ENCODE measurements at places on chromosomes 12 and 14.

DNA sequence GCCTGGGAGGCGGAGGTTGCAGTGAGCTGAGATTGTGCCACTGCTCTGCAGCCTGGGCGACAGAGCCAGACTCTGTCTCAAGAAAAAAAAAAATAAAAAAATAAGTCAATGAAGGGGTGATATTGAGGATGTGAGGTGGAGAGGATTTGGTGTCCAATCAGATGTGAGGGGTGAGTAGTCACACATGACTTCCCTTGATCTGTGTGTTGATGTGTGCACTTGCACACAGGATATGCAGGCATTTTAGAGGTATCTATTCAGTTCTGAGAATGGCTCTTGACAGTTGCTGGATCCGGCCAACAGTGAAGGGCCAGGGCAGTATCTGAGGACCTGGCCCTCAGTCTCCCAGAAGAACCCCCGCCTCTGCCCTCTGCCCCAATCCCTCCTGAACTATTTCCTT is 7.8 kb upstream of the SP7 start:
- no peak for DNase-seq
- H3K27ac ChIP-seq: no peak overlapping the region
- H3K4me1 ChIP-seq: peaks cover 12% of the 10 kb centered on the region
- H3K36me3 ChIP-seq: no peaks in the 10 kb centered on the region

DNA sequence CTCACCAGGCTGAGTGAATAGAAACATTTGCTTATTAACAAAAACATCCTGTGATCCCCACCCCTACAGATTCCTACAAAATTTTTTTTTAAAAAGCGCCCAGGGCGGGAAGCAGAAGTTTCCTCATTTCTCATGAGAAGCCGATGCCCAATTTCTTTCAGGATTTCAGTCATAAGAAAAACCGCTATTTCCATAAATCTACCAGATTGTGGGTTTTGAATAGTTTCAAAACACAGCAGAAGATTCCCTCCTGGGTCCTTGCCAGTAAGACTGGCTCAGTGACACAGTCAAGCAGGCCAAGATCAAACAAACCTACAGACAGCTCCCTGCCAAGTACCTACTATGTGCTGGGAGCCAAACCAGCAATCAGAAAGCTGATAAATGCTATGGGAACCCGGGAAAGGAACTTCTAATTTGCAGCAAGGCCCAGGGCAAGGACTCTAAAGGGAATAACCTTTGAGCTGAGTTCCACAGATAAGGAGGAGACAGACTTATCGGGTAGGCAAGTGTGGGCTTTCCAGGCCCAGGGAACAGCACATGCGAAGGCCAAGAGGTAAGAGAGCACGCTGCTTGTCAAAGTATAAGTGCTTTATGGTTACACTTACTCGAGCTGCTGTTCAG is 68.7 kb downstream of the CCDC88C start:
- peaks cover 54% of the 10 kb centered on the region for H3K4me1 ChIP-seq
- H3K36me3 ChIP-seq: no peaks in the 10 kb centered on the region
- H3K27me3 ChIP-seq: no peaks in the 10 kb centered on the region
- peak overlapping the region; percentile 68 for H3K27ac ChIP-seq

- no peak overlapping the region for H3K4me3 ChIP-seq
- H3K4me1 ChIP-seq: peaks cover 10% of the 10 kb centered on the region
- no peaks in the 10 kb centered on the region for H3K36me3 ChIP-seq
Observed at GRCh38 chr14:99186956-99187690, 84.9 kb downstream of the BCL11B start.

GRCh38 chr12:21453312-21453852 is 15.9 kb downstream of the PYROXD1 start:
- DNase-seq: no peak
- H3K4me1 ChIP-seq: no peaks in the 10 kb centered on the region
- H3K27me3 ChIP-seq: no peaks in the 10 kb centered on the region
- peaks cover 15% of the 10 kb centered on the region for H3K36me3 ChIP-seq
- no peak overlapping the region for H3K27ac ChIP-seq

DNA sequence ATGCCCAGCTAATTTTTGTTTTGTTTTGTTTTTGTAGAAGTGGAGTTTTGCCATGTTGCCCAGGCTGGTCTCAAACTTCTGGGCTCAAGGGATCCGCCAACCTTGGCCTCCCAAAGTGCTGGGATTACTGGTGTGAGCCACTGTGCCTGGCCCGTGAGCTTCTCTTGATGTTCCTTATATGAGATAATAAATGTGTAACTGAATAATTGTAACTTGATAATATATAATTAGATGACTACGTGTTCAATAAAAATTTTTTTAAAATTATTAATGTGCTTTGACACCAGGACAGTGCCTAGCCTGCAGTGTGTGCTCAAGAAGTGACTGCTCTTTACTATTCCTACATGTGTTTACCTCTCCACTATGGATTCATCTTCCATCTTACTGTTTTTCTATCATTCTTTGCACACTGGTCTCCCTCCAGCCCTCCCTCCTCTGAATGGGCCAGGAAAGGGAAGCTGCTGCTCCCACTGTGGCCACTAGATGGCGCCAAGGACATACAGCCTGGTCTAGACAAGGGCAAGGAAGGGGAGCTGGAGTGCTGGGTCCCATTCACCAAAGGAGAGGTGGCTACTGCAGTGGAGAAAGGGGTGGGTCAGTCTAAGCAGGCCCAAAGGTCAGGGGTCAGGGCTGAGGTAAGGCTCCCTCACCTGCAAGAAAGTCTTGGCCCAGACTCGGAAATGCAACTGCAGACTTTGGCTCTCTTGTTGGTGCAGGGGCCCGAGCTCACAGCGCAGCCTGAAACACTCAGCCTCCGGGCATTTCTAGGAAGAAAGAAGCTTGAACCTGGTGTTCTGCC is 14.7 kb upstream of the ZNF385A start:
- no peak overlapping the region for H3K27ac ChIP-seq
- H3K27me3 ChIP-seq: no peaks in the 10 kb centered on the region
- peaks cover 25% of the 10 kb centered on the region for H3K4me1 ChIP-seq

GRCh38 chr12:107632246-107632645 is 53.4 kb upstream of the PWP1 start:
- no peaks in the 10 kb centered on the region for H3K36me3 ChIP-seq
- no peaks in the 10 kb centered on the region for H3K4me1 ChIP-seq
- H3K27me3 ChIP-seq: no peaks in the 10 kb centered on the region
- no peak overlapping the region for H3K27ac ChIP-seq
- DNase-seq: no peak

DNA sequence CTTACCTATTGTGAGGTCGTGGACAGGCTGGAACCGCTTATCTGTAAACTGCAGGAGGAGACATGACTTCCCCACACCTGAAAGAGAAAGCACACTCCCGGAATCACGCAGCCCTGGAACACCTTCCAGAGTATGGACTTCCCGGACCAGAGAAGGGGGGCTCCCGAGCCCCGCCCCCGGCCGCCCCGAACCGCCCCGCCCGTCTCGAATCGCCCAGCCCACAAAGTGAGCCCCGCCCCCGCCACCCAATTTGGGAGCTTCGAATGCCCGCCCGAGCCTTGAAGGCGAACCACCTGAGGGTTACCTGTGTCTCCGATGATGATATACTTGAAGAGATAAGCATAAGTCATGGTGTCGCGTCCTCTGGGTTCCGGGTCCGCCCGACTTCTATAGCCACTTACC is 235 bp downstream of the RAB2B start:
- H3K4me1 ChIP-seq: peaks cover 34% of the 10 kb centered on the region
- H3K36me3 ChIP-seq: peaks cover 7% of the 10 kb centered on the region
- no peaks in the 10 kb centered on the region for H3K27me3 ChIP-seq

All from esophagus squamous epithelium (tissue), 5 donors.